ENCODE measurements at places on chromosomes 7 and 10.

GRCh38 chr10:47408606-47409005, 24.5 kb upstream of the ZNF488 start:
- DNase-seq, result no peak

- no peak for DNase-seq
Observed at GRCh38 chr7:55534262-55534915, 37.9 kb downstream of the VOPP1 start.

GRCh38 chr10:25552283-25552919, 377.6 kb downstream of the GPR158 start:
- no peak for DNase-seq

DNA sequence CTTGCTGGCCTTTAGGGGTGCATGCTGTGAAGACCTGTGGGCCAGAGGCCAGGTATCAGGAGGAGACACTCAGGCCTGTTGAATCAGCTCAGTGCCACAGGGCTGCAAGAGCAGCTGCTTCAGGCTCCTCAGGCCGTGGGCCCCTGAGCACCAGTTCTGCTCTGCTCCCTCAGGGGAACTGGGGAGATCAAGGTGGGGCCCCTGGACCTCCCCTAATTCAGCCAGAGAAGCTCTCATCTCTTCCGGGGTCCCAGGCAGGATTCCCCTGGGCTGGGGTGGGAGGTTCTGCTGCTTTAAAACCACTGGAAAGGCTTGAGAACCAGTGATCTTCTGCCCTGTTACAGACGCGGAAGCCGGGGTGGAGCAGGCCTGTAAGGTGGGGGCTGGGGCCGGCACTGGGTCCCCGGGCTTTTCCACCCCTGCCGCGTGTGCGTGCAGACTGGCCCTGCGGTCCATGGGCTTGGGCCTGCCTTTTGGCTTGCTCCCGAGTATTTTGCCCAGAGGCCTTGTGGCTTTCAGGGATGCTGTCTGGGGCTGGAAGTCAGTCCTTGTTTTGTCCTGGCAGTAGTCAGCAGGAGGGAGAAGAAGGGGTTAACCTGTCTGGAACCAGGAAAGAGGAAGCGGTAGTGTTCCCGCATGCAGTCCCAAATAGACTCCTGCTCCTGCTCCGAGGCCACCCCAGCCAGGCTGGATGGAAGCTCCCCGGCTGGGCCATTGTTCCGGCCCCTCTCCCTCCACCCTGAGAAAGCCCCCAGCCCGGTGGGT, 74.3 kb downstream of the LHPP start:
- DNase-seq, result no peak

DNA sequence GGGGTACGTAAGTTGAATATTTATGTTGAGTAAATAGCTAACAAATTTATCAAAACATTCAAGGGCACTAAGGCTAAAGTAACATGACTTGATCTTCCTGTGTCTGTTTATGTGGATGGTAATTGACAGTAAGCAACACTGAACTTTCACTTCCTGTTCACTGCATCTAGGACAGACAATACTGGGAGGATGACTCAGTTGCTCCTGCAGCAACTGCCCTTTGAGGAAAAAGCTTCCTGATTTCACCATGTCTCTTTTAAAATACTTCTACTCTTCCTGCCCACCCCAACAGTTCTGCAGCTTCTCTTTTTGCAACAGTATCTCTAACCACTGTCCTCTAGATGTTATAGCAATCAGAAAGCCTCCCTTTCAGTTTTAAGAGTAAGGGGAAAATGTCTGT, 76.6 kb upstream of the HGF start:
- peak; percentile 80 for DNase-seq

GRCh38 chr7:94436018-94436604, 41.4 kb downstream of the COL1A2 start:
- peak; percentile 73 for DNase-seq

DNA sequence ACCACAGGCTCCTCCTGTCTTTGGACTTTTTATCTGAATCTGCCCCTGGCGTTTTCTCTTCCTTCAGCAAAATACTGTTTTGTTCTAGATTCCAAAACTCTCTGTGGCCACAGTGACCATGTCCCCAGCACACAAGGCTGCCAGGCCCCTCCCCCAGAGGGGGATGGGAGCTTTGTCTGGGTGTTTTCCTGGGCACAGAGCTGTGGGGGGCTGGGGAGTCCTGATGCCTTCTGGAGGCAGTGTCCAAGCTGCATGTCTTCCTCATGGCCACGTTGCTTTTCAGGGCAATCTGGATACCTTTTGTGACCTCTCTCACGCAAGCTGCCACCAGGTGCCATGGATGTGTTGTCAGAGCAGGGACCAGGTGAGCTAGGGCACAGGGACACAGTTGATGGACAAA, 26.2 kb downstream of the ANTXRL start:
- DNase-seq, result no peak

- no peak for DNase-seq
Observed at GRCh38 chr7:38224392-38224791, 46.3 kb downstream of the STARD3NL start.

- DNase-seq, result no peak
Observed at GRCh38 chr10:11142777-11143176, 125.1 kb downstream of the CELF2 start.

DNA sequence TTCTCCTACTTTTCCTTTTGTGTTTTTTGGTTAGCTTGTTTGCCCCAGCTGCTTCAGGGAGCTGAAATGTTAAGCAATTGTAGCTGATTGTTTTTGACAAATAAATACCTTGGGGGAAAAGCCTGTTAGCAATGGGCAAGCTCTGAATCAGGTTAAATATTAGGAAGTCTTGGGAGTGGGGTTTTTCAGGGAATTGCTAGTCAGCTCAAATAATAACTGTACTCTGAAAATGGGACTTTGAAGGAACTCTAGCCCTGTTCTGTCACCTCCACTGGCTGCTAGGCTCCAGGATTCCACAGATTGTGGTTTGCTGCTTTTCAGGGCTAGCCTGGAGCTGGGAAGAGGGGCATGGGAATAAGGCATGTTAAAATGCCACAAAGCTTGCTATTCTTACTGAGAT, 39.5 kb downstream of the ADK start:
- no peak for DNase-seq

DNA sequence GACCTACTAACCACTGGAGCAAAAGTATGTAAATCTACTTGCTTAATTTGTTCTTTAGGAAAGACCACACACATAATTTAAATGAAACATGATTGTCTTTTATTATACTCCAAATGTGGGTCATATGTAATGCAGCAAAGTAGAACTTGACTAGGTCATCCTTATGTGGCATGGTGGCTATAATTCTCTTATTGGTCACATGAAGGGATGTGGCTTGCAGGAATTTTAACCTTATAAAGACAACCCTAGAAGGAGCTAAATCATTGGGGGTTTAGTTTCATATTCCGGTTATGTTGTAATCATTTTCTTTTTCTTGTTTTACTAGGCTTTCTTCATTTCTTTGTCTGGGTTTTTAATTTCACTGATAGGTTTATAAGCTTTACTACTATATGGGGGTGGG, 93.9 kb downstream of the SEPTIN7 start:
- no peak for DNase-seq

DNA sequence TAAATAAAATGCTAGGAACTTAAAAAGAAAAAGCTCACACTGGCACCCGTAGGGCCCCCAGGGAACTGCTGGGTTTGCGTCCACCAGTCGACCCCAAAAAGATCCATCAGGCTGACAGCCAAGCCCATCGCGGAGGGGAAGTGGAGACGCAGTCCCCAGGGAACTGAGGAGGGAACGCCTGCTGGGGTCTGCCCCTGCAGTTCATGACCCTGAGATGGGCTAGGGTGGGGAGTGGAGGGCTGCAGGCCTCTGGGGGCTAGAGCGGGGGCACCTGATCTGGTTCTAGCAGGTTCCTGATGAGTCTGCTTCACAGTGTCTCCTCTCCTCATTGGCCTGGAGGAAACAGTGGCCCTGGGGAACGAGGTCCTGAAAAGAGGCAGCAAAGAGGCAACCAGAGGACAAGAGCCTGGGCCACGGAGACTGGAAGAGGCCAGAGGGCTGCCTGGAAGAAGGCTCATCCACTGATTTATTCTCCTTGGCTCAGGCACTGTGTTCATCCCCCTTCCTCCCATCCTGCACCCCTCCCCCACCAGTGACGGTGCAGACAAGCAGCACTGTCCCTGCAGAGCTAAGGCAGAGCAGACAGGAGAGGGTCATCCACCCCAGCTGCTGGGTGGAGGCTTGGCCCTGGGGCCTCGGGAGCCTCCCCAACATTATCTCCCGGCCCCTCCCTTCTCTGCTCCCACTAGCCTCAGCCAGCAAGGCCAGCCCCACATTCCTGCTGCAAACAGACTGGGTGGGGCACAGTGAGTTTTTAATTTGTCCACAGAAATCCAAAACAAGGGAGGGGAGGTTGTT, 24.7 kb upstream of the HSPA12A start:
- no peak for DNase-seq

GRCh38 chr7:91824201-91824600, 56.3 kb downstream of the MTERF1 start:
- no peak for DNase-seq

- DNase-seq, result no peak
Observed at GRCh38 chr10:127044186-127044585, 139.0 kb downstream of the DOCK1 start.

GRCh38 chr7:130409067-130409711, 28.9 kb downstream of the CPA1 start:
- DNase-seq, result no peak

DNA sequence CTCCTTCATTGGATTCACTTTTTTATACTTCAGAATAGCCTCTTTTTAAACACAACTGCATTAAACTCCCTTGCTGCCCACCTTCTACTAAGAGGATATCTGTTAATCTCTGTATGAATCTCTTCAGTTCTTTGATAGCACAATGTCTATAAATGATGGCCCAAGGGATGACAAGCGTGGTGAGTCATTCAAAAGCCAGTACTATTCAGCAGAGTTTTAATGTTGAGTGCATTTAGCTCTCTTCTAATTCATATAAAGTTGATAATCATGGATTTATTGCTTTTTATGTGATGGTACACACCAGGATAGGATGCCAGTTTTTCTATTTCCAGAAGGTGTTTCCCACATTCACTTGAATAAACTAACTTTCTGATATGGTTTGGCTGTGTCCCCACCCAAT, 57.4 kb upstream of the HECTD2 start:
- no peak for DNase-seq

DNA sequence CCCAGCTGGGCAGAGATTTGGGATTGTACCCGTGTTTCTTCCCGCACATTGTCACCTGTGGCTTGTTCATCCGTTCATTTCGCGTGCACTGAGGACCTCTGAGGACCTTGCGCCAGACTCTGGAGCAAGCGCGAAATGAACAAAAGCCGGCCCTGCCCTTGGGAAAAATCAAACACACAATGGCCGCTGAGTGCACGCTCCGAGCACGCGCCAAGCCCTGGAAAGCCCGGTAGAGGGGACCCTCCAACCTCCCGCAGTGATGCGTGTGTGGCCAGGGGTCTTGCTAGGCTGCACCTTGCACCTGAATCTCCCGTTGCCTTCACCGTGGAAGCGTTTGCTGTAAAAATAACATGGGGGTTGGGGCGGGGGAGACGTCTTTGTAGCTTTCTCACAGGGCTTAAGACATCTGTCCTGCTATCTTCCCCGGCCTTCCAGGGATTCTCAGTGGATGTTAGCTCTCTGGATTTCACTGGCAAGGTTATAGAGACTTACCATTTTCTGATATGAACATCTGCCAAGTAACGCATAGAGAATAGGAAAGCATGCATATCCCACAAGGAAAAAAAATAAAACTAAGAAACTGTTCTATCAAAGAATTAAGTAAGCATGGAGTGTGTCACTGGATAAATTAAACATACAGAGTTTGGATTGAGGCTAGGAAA, 37.3 kb downstream of the ZNF777 start:
- DNase-seq, result no peak

GRCh38 chr10:42988517-42989395, 88.1 kb upstream of the RET start:
- DNase-seq, result no peak

- no peak for DNase-seq
Observed at GRCh38 chr10:74880041-74880440, 53.6 kb downstream of the KAT6B start.

GRCh38 chr10:3848775-3849635, 64.0 kb upstream of the KLF6 start:
- DNase-seq, result no peak

- DNase-seq, result peak; percentile 43
Observed at GRCh38 chr7:11130012-11130411, 156.3 kb downstream of the PHF14 start.

DNA sequence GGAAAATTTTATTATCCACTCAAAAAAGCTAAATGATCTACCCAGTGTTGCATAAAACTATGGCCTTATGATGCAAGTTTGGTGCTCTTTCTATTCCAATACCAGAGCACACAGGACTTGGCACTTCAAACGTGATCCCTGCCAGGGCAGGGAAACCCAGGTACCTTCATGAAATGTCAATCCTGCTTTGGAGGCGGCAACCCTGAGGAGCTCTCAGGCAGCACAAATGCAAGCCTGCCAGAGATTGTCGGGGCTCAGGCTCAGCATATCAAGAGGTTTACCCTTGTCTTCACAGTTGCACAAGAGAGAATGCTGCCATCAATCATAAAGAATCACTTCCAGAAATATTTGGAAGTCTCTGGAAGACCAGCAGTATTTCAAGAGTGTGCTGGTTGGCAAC, 151.5 kb downstream of the GLI3 start:
- no peak for DNase-seq

DNA sequence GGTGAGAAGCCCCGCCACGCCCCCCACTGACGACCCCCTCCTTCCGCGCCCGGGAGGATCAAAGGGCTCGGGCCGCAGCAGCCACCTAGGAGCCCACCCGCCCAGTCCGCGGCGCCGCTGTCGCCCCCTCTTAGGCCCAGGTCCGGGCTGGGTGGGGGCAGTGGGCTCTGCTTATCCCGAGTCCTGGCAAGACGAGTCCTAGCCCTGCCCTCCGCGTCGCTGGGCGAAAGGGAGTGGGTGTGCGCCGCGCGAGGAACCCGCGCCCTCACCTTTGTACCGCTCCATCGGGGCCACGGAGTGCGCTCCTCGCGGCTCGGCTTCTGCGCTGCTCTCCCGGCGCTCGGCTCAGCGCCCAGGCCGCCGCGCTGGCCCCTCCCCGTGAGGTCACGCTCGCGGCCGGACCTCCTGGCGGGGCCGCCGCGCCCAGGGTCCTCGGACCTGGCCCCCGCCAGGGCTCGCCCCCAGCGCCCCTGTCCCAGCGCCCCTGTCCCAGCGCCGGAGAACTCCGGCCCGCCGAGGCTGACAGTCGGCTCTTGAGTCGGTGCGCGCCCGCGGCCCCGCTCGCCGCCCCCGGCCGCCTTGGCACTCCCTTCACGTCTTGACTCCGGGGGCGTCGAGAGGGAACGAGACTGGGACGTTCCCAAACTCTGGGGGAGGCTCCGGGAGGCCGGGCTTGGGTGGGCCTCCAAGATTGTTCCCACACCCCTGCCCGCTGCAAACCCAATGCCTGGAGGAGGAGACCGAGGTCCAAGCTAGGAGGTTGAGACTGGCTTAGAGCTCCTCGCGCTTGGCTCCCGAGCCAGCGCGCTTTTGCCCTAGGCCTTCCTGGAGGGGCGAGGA, at the start of gene AFAP1L2:
Gene AFAP1L2, minus strand, starts transcription at position 332 of the 840 bp plus-strand sequence. Its CDS starts 47 bp downstream, at position 285.
- DNase-seq, result peak; percentile 30

- DNase-seq, result no peak
Observed at GRCh38 chr10:84552478-84552877, 224.1 kb downstream of the CCSER2 start.

- no peak for DNase-seq
Observed at GRCh38 chr10:95796504-95796903, 40.5 kb downstream of the ENTPD1 start.
